Fibroblast of the aortic adventitia (primary cell): ENCODE measurements at places on chromosomes 16 and 17. TPM values are rescaled to one million over a fixed set of nuclear protein-coding genes. Genes with fewer than 3 reads are reported as not detected.
A peak's percentile ranks its signal among the peaks of the same experiment; 100 is the strongest.

NKD1 gene
- total RNA-seq: 0.09 TPM in 1 of 2 replicates, not detected in the other

CA7 gene
- not detected in 2 replicates for total RNA-seq

CMTM1 gene
- 3.2 TPM in 1 of 2 replicates, not detected in the other for total RNA-seq

METTL16 gene
- 12.3 and 18.7 TPM in 2 replicates for total RNA-seq

SPATA32 gene
- total RNA-seq: not detected in 2 replicates

KRTAP4-9 gene
- not detected in 2 replicates for total RNA-seq

ZP2 gene
- not detected in 2 replicates for total RNA-seq

PLCG2 gene
- 0.09 and 4.7 TPM in 2 replicates for total RNA-seq

SUZ12 gene
- total RNA-seq: 16.2 and 36.2 TPM in 2 replicates

DNA sequence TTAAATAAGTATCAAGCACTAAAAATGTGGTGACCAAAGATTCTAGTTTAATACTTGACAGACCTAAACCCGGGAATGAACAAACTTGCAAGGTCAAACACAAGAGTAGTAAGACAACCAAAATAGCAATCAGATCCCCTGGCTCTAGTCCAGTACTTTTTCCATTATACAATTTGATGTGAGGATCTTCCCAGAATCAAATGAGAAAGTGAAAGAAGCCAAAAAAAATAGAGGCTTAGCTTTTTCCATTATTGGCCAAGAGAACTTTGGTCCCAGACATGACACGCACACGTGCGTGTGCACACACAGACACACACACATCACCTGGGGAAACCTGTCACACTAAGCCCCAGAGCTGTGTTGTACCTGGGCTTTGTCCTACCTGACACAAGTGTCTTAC, 300.6 kb upstream of the CDH5 start:
- DNase-seq: no peak

- no peak for DNase-seq
These were observed 148.9 kb downstream of the ZNF18 start for GRCh38 chr17:11848330-11848729.

DNA sequence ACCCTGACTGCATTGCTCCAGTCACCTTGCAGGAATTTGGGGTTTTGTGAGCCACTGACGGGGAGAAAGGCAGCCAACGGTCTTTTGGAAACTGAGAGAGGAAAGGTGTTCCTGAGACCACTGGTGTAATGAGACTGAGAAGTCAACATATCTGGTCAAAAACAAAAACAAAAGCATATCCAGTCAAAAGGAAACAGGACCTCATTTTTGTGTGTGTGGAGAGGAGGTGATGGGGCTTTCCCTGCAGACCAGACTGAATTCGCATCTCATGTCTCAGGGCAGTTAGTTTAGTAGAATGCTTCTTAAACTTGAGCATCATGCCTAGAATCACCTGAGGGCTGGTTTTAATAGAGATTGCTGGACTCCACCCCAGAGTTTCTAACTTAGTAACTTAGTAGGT, 198.4 kb downstream of the COPRS start:
- DNase-seq: no peak

DNA sequence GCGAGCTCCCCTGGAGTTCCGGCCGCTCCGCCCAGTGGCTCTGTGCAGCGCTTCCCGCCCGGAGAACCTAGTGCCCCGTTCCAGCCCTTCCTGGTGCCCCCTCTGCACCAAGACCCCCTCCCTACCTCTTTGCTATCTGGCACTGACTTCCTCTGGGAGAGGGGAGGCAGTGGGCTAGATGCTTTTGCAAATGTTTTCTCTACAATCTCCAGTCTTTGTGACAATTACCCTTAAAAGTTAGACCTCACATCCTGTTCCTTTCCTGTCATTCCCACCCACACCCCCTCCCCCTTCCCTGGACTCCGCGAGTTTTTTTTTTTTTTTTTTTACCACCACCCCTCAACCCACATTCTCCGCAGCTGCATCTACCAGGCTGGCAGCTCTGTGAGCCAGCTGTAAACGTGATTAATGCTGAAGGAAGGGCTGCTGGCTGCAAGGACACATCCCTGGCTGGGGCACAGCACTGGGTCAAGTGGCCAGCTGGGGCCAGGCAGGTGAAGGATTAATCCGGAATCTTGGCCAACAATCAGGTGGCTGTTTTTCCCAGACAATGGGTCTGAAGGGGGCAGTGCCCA, 101.5 kb downstream of the MGAT5B start:
- no peak for DNase-seq

DNA sequence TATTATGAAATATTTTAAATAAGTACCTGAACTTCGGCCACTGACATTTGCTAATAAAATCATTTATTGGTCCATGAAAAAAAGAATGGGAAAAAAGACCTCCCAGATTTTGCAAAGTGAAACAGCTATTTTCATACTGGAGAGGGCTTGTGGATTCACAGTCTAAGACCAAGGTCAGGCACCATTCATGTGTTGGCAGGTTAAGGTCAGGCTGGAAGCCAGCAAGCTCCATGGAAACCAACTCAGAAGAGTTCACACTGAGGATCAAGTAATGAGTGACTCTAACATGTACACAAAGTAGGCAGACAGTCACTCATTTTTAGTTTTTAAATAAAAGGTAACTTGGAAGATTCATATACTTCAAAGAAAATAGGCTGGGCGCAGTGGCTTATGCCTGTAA, 3.4 kb downstream of the DNAJA2 start:
- no peak for DNase-seq

- peak; percentile 77 for DNase-seq
These were observed 39.8 kb downstream of the MAP1LC3B start for GRCh38 chr16:87431926-87432325.

GRCh38 chr17:33113991-33114370, 122.3 kb downstream of the SPACA3 start:
- no peak for DNase-seq

DNA sequence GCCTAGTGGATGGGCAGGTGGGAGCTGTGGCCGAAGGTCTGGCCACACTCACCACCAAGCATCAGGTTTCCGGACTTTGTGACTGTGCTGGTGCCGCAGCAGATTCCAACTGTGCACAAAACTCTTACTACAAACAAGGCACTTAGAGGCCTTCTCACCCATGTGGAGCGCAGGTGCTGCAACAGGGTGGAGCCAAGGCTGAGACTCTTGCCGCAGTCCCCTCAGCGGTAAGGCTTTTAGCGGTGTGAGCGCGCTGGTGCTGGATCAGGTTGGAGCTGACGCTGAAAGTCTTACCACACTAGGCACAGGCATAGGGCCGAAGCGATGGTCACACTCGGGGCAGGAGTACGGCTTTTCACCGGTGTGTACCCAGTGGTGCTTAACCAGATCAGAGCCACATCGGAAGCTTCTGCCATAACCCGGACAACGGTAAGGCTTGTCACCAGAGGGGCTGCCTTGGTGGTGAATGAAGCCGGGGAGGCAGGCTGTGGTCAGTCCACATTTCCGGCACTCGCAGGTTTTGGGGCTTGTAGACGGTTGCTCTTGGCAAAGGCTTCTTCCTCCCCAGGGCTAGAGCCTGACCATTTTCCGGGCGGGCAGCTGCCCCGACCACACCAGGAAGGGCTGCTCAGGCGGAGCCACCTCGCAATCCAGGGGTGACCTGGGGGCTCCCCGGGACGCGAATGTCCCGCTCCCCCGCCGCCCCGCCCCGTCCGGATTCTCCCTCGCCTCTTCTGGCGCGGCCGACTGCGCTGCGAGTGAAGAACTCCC, 1.0 kb upstream of the ARMC5 start:
- DNase-seq: peak; percentile 35

DNA sequence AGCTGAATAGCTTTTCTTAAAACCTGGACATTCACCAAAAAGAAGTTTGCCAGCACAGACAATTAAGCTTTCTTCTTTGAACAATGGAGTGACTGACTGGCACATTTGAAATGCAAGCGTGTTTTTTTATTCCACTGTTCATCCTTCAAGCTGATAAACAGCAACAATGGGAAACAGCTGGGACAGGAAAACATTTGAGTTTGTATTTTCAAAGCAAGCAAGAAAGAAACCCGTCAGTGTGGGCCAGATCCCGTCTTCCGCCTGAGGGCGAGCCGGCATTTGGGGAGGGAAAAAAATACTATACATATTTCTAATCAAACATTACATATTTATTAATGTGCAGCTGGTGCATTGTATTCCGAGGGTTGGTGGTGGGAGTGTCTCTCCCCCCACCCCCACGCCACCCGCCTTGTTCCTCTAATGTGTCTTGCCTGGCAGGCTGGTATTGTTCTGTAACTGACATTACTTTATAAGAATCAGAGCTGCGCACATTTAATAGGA, 94.3 kb downstream of the CYLD start:
- no peak for DNase-seq

- no peak for DNase-seq
These were observed 902 bp upstream of the SPATA32 start for GRCh38 chr17:45262516-45263476.

GRCh38 chr17:77359236-77359635, 218.5 kb downstream of the SEC14L1 start:
- DNase-seq: no peak

DNA sequence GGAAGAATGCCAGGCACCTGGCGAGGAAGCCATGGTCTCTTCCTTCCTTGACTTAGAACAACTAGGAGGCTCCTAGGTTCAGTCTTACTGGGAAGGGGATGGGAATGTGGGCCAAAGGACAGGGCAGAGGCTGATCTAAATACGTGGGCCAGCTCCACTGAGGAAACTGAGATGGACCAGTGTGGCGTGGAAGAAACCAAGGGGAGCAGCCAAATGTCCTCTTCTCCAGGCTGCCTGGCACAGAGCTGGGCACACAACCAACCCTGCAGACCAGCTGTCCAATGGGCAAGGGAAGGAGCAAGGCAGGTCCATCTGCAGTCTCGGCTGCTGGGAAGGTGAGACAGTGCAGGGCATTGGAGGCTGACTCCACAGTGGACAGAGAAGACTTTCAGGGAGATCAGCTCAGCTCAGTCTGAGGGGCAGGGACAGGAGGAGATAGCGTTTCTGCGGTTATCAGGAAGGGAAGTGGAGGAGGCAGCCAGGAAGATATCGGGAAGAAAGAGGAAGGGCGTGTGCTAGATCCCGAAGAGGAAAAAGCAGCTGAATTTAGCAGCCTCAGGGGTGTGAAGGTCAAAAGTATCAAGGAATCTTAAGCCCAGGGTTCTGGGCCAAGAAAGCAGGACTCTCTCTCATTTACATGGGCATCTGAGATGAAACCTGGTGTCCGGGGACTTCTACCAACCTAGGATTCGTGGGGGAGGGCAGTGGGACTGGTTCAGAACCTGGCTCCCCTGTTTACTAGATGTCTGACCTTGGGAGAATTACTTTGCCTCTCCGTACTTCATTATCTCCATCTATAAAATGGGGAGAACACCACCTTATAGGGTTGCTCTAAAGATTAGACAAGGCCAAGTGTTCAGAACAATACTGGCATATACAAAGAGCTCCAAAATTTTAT, 1.8 kb downstream of the KIFC3 start:
- no peak for DNase-seq

DNA sequence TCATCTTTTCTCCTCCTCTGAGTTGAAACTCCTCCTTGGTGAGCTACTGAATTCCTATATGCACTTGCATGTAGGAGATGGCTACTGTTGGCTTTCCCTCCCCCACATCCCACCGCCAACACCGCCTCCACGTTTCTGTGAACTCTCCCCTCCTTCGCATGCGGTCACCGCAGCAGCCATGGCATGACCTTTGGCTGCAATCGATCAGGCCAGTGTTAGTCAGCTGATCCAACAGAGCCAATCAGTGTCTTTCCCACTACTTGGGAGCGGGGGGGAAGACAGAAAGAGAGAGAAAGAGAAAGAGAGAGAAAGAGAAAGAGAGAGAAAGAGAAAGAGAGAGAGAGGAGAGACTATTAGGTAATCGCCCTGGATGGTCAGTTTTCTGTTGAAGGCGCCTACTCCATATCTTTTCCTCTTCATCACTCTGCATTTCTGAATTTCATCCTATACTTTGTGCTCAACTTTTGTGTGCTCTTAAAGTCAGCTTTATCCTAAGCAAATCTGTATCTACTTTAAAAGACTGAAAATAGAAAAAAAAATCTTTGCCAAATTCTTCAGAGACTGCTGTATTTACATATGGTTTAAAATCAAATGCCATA, 22.7 kb downstream of the ASGR1 start:
- DNase-seq: no peak

DNA sequence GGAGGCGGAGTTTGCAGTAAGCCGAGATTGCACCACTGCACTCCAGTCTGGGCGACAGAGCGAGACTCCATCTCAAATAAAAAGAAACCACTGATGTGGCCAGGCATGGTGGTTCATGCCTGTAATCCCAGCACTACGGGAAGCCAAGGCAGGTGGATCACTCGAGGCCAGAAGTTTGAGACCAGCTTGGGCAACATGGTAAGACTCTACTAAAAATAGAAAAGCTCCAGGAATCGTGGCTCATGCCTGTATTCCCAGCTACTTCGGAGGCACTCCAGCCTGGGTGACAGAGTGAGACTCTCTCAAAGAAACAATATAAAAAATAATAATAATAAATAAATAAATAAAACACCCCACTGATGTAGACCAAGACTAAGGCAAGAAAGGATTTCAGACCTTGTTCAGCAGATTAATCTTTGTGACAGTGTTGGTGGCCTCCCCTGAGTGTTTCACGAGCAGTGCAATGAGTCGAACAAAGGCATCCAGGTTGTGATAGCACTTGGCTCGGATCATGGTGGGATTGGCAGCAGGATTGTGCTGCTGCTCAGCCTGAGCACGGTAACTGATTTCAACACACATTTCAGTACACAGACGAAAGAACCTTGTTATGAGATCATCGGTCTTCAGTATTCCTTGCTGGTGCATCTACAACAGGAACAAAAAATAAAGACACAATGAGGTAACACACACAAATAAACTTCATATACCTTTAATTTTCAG, 18.6 kb downstream of the SETD6 start:
- no peak for DNase-seq

DNA sequence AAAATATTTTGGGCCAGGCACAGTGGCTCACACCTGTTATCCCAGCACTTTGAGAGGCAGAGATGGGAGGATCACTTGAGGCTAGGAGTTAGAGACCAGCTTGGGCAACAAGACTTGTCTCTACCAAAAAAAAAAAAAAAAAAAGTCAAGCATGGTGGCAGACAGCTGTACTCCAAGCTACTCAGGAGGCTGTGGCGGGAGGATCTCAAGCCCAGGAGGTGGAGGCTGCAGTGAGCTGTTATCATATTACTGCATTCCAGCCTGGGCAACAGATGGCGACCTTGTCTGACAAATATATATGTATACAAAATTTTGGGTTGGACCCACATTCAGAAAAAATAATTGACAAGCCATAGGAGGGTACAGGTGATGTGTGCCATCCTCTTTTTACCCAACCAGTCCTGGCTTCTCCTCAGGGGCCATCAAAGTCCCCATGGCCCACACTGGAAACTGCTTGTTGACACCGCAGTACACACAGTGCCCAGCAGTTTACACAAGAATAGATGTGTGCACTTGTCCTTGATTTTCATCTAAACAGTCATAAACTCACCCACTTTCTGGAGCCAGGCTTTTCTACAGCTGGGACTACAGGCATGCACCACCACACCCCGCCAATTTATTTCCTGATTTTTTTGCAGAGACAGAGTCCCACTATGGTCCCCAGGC, 1.7 kb downstream of the CES2 start:
- no peak for DNase-seq

- peak; percentile 55 for DNase-seq
These were observed 21.3 kb downstream of the SRCIN1 start for GRCh38 chr17:38584350-38584925.

- no peak for DNase-seq
These were observed 1.2 kb downstream of the TNFRSF17 start for GRCh38 chr16:11966173-11966572.

GRCh38 chr16:53803451-53803850, 99.5 kb downstream of the FTO start:
- no peak for DNase-seq
